ENCODE measurements at places on chromosomes 5 and 9.
A peak's percentile ranks its signal among the peaks of the same experiment; 100 is the strongest.

DNA sequence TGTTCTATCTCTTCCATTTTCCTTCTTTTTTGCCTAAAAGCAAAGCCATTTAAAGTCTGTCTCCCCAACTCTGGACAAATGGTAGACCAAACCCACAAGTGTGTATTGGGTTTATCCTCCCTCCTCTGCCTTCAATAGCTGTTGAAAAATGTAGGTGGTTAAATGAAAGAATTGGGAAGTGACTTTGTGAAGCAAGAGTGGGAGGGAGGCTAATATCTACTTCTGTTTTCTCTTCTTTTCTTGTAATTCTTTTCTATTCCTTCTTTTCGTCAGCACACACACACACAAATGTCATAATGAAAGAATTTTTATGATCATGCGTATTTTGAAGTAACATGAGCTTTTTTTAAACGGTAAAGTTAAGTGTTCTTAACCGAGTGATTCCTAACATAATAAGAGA lies 3.8 kb downstream of the CCDC152 start:
- no peak for DNase-seq

- DNase-seq, result no peak
Observed at GRCh38 chr9:36007316-36007708, 29.4 kb upstream of the RECK start.

GRCh38 chr5:68502531-68502930 lies 287.0 kb downstream of the PIK3R1 start:
- DNase-seq, result no peak

DNA sequence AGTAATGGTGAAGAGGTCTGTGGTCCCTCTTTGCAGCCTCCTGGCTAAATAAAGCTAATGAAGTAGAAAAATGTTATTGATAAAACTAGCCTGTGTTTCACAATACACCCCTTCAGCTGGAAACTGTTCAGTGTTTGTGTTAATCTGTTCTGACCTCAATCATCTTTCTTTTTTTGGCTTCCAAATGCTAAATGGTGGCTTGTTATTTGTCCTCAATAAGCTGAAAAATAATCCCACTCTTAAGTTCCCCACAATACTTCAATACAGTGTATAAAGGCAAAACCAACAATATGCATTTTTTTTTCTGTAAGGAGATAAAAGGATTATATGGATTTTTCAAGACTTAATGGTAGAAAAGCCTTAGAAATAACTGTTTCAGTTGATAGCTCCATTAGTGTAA lies 560.5 kb downstream of the TUSC1 start:
- DNase-seq, result no peak

DNA sequence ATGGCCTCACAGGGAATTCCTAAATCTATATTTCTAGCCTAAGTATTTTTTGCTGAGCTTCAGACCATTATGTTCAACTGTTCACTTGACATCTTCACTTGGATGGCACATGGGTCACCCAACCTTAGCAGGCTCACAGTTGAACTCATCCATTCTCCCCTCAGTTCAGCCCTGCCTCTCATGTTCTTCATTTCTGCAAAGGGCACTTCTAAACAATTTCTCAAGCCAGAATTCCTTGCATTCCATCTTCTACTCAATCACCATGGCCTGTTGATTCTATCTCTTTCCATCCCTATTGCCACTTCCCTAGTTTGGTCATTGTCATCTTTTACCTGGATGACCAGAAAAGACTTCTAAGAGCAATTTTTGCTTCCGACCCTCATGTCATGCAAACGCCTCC lies 7.3 kb upstream of the RGS3 start:
- peak; percentile 36 for DNase-seq

DNA sequence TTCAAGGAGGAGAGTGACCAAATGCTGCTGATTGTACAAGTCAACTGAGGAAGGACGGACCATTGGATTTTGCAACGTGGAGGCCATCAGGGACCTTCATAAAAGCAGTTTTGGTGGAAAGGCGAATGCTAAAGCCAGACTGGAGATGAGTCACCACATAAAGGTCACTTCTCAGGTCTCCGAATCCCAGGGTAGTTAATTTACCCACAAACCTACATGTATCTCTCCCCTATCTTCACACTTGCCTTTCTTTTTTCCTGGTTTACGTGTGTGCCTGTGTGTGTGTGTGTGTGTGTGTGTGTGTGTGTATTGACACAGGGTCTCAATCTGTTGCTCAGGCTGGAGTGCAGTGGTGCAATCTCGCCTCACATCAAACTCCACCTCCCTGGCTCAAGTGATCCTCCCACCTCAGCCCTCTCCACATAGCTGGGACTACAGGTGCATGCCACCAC lies 4.6 kb upstream of the CTNNA1 start:
- peak; percentile 51 for DNase-seq

DNA sequence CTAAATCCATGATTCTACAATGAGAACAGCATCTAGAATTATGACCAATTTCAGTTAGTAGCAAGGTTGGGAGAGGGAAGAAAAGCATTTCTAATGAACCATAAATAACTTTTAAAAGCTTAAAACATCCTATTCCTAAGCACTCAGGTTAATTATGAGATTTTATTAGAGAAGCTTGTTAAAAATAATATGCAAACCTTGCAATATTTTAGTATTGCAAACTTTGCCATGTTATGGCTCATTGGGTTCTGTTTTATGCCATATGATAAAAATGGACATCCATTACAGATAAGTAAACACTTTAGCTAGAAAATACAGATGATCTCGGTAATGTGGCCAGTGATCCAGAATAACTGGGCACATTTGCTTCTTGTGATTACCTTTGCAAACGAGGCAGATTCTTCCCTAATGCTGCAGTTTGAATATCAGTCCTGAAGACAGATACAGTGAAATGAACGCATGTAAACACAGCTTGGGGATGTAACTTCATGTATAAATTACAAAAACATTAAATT lies 447.0 kb downstream of the PLK2 start:
- DNase-seq, result no peak

DNA sequence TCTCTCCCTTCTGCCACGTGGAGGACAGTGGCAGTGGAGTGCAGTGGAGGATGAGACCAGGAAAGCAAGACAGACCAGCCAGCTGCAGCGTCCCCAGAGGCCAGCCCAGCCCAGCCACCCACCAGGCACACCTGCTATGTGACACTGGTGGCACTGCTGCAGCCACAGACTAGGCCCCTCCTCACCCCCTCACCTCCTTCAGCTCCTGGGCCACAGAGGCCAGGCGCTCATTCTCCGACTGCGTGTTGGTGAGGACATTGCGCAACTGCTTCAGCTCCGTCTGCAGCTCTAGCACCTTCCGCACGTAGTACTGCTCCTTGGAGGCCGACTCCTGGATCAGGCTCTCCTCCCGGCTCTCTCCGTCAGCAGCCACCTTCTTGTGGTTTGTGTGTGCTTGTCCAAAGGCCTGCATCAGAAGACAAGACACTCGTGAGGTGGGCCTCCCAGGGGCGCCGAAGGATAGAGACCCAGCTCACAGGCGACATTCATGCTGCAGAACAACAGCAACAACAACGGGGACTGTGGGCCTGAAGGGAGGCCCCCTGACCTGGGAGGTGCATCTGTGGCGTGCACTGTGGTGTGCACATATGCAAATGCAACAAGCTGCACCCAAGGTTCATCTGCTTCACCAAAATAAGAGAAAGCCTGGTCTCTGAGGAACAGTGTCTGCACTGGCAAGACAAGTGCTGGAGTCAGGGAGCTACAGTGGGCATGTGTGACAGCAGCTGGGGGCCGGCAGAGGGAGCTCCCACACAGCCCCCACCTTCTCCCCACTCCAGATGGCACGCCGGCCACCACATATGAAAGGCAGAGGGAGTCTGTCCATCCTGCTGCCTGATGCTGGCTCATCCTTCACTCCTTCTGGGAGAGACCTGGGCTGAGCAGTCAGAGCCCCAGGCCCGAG lies 35.5 kb downstream of the BICD2 start:
- DNase-seq, result no peak

DNA sequence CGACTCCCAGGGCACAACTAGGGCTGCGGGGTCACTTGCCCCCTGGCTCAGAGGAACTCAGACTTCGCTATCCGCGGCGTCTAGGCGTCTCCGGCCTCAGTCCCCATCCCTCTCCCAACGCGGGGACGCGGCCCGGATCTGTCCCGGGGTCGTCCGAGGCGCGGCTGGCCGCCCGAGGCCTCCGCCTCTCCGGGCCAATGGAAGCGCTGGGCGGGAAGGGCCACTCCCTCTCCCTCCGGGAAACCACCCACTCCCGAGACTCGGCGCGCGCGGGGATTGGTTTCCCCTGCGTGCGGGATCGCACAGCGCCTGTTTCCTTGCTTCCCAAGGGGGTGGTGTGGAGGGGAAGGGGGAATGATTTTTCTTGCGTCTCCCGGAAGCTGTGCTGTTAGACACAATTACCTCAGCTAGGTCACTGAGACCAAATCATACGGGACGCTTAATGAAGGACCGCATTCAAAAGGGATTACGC lies 38.3 kb downstream of the NR2F1 start:
- no peak for DNase-seq

GRCh38 chr9:79481846-79482477 lies 89.8 kb upstream of the TLE4 start:
- no peak for DNase-seq

DNA sequence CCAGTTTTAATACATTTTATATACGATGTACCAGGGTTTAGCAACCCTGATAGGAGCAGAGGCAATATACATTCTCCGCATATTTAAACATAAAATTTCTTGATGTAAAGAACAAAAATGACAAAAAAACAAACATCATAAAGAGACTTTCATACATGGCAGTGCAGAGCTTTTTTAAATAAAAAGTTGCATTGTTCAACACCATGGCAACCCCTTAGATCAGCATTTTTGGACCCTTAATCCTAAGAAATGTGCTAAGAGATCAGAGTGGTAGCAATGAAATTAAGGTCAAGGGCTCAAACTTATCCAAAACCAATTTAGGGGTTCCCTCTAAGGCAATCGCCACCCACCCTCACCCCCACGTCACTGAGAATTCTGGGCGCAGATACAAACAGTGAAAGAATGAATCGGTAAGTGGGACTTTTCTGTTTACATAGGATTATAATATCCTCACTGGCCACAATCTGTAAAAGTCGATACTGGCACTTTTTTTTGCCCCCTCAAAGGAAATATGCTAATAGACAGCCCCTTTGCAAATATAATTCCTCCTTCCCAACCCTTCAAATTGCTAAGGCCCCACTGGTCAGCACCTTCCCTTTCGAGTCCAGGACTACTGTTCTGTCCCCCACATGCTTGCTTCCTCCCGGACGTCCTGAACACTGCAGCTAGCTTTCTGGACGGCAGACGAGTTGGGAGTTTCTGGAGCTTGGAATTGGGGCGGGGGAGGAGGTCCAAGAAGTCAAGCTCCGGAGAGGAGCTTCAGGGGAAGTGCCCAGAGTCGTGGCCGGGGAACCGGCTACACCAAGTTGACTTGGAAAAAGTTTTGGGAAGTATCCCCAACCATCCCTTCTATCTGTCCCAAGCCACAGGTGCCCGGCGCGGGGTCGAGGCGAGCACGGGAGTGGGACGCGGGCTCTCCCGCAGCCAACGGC lies 2.2 kb downstream of the GAS1 start:
- peak; percentile 45 for DNase-seq

GRCh38 chr5:176743136-176743861 lies 67.1 kb upstream of the UNC5A start:
- no peak for DNase-seq

- no peak for DNase-seq
Observed at GRCh38 chr5:2514484-2514883, 237.0 kb downstream of the IRX2 start.

DNA sequence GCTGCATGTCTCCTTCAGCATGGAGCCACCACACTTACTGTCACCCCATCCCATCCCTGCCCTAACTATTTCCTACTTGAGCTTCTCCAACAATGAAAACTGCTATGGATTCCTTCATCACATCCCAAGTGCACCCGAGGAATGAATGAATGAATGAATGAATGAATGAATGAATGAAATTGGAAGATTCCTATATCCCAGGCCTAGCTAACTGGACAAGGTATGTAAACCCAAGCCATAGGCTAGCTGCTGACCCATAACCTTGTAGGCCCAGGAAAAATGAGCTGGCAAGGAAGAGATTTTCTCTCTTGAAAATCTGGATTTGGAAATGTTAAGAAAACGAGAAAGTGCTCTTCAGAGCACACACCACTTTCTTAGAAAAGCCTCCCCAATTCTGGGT lies 97.4 kb downstream of the GABBR2 start:
- DNase-seq, result no peak

DNA sequence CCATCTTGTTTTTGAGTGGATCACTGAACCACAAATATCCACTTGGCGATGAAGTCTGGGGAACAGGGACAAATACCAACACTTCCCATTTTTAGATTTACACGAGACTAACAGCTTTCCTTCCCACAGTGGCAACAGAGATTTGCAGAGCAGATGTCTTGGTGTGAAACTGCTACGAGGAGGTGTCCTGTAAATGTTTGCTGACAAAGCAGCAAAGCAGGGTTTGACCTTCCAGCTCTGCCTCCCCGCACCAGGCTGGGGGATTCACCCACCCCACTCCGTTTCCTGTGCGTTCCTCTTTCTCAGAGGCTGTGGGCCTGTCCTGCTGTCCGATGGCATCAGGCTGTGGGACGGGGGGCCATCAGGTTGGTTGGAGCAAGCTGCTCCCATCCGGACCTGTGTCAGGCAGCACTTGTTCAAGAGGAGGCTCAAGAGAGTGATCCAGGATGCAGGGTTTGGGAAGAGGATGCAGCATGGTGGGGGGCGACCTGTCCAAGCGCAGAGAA lies 693 bp upstream of the RGS3 start:
- DNase-seq, result no peak

DNA sequence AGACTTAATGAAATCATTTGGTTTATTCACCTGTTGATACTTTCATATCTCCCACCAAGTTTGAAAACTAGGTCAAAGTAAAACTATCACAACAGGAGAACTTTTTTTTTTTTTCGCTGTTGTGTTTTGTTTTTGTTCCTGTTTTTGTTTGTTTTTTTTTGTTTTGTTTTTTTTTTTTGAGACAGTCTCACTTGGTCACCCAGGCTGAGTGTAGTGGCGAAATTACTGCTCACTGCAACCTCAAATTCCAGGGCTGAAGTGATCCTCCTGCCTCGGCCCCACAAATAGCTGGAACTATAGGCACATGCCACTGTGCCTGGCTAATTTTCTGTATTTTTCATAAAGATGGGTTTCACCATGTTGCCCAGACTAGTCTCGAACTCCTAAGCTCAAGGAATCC lies 49.3 kb downstream of the MLLT3 start:
- no peak for DNase-seq

- DNase-seq, result peak; percentile 5
Observed at GRCh38 chr9:78115073-78115472, 83.5 kb upstream of the GNAQ start.

GRCh38 chr9:131714821-131715220 lies 25.1 kb downstream of the RAPGEF1 start:
- no peak for DNase-seq

GRCh38 chr5:159040181-159040580 lies 59.5 kb downstream of the EBF1 start:
- DNase-seq, result no peak
